ENCODE measurements at places on chromosomes 11 and 22.

- no peak for DNase-seq
Measured at GRCh38 chr22:47837703-47838102, 1075.3 kb downstream of the TBC1D22A start.

DNA sequence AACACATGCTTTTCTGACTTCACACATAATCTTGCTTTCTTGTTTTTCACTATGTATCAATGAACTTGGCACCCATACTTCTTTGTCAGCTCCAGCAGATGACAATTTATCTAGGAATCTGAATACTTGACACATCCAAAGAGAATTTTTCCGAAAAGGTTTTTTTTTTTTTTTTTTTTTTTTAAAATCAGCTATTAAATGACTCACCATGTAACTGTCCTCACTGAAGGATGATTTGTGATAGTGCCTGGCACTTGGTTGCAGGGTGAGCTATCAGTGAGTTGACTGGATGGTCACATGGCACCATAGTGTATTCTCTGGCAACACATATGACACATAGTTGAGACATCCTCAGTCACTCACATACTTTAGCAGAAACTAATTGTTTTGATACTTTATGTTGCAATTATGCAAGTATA, 133.4 kb upstream of the E2F8 start:
- no peak for DNase-seq

DNA sequence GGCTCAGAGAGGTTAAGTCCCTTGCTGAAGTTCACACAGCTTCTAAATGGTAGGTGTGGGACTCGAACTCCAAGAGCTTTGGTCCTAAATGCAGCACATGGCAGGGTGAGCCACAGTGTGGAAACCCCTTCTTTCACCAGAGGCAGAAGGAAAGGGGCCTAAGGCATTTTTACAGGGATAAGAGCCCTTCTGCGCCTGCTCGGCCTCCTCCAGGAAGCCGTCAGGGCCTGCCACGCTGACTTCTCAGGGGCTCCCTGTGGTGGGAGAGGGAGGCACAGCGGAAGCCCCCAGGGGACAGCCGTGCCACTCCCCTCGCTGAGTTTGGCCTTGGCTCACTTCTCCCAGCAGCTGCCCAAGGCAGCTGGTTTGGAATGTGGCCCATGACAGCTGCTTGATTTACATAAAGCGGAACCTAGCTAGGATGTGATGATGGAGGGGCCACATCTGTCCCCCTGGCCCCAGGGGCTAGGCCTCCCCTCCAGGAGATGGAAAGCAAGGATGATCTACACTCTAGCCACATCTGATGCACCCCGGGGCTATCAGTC, 35.4 kb downstream of the CD82 start:
- no peak for DNase-seq

- no peak for DNase-seq
Measured at GRCh38 chr22:42074846-42075676, 1.0 kb downstream of the PHETA2 start.

DNA sequence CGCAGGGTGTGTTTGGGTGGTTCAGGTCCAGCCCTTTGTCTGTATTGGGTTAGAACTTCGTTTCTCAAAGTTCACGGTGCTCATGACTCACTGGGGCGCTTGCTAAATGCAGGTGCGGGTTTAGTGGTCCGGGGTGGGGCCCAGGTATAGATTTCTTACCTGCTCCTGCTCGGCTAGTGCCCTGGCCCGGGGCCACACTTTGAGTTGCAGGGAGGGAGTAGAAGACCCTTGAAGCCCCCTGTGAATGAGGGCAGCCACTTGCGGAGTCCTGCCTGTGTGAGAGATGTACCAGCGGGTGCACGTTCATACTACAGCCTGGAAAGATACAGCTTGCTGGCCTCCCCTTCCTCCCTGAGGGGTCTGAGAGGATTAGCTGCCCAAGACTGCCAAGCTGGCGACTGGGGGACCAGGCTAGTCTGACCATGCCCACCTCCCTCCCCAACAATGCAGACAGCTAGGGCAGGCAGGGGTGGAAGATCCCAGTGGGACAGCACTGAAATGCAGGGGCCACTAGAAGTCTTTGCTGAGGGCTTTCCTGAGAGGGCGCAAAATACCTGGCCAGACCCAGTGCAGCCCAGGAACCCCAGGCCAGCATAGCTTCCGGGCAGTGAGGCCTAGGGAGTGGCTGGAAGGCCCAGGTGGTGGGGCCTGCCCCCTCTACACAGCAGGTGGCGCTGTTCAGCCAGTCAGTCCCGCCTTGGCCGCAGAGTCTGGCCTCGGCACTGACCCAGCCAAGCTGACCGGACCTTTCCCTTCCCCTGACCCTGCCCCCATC, 5.1 kb upstream of the MYRF start:
- DNase-seq, result peak; percentile 25

GRCh38 chr22:44658311-44658953, 43.6 kb upstream of the PRR5 start:
- no peak for DNase-seq

GRCh38 chr22:33917744-33918406, 2.4 kb downstream of the LARGE1 start:
- no peak for DNase-seq

- no peak for DNase-seq
Measured at GRCh38 chr11:27394781-27395228, 31.8 kb upstream of the CCDC34 start.

DNA sequence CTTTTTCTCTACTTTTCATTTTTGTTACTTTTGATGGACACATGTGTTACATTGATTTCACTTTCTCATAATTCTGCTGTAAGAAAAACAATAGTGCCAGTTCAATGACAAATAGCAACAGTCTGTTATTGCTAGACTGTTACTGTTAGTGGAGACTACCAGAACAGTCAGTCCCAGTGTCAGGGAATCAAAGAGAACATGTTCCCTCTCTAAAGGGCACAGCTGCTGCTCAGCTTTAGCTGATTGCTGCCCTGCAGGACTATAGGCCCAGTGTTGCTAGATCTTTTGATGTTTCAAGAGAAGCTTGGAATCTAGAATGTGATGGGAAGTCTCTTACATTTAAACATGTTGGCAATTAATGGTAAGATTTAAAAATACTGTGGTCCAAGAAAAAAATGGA, 3.4 kb downstream of the BIRC3 start:
- DNase-seq, result no peak

DNA sequence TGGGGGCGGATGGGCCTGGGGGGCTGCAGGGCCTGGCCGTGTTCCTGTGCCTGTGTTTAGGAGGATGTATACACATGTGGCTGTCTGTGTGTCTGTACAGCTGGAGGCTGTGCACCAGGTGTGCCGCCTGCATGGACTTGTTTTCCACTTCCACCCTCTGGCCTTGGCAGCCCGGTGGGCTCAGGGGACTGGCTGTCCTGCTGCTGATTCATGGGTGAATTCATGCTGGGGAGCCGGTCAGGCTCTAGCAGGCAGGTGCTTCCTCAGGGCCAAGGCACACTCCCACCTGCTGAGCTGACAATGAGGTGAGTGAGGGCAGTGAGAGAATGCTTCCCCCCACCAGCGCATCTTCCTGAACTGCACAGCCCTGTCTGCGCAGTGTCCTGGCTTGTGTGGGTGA, 88.4 kb downstream of the CCDC81 start:
- DNase-seq, result no peak

DNA sequence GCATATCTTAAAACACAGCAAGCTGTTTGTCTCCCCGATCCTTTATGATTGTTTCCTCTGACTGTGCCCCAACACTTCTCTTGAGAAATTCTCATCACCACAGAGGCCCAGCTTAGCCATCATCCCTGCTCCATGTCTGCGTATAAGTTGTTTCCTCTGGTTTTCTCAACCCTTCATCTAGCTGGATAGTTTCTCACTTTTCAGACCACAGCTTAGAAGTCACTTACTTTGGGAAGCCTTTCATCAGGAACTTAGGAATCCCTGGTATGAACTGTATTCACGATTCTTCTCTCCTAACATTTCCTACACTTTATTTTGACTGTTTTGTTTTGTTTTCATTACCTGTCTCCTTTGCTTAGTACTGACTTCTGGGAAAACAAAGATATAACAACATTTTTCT, 295.2 kb downstream of the GUCY1A2 start:
- no peak for DNase-seq

DNA sequence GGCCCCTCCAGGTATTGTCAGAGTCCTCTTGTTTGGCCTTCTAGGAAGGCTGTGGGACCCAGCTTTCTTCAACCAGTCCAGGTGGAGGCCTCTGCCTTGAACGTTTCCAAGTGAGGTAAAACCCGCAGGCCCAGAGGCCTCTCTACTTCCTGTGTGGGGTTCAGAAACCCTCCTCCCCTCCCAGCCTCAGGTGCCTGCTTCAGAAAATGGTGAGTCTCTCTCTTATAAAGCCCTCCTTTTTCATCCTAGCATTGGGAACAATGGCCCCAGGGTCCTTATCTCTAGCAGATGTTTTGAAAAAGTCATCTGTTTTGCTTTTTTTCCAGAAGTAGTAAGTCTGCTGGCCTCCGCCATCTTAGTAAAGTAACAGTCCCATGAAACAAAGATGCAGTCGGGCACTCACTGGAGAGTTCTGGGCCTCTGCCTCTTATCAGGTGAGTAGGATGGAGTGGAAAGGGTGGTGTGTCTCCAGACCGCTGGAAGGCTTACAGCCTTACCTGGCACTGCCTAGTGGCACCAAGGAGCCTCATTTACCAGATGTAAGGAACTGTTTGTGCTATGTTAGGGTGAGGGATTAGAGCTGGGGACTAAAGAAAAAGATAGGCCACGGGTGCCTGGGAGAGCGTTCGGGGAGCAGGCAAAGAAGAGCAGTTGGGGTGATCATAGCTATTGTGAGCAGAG, at the start of gene CD3E:
Gene CD3E (plus strand): TSS at position 163 of the 681 bp plus-strand sequence. CDS start 223 bp downstream, at position 386.
- no peak for DNase-seq

DNA sequence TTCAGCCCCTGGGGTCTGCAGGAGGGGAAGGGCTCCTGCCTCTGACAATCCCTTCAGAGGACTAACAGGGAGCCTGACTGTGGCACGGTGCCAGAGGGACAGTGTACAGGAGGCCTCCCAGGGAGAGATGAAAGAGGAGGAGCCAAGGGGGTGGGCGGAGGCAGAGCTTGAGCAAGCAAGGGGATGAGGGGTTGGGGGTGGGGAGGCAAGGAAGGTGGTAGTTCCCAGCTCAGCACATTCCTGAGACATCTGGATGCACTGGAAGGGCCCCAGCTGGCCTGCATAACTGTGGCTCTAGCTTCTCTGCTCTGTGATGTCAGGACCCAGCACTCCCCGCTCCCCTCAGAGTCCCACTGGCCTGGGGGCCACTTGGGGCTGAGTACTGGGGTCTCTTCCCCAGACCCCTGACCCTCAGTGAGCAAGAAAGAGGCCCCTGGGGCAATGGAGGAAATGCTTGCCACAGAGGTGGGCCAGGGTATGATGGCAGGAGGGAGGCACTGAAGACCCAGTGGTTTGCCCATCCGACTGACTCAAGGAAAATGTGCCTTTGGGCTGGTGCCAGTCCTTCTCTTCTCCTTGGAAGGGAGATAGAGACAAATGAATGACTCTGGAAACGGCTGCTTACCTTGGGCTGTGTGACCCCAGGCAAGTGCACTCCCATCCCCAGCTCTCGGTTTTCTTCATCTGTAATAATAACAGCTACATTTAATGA, 13.3 kb downstream of the CREB3L1 start:
- peak; percentile 33 for DNase-seq

DNA sequence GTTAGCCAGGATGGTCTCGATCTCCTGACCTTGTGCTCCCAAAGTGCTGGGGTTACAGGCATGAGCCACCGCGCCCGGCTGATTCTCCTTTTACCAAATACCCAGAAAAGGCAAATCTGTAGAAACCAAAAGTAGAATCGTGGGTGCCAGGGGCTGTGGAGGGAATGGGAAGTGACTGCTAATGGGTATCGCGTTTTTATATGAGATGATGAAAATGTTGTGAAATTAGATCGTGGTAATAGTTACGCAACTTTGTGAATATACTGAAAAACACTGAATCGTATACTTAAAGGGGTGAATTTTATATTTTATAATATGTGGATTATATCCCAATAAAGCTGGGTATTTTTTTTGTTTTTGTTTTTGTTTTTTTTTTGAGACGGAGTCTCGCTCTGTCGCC, 48.2 kb upstream of the CREB3L1 start:
- no peak for DNase-seq

DNA sequence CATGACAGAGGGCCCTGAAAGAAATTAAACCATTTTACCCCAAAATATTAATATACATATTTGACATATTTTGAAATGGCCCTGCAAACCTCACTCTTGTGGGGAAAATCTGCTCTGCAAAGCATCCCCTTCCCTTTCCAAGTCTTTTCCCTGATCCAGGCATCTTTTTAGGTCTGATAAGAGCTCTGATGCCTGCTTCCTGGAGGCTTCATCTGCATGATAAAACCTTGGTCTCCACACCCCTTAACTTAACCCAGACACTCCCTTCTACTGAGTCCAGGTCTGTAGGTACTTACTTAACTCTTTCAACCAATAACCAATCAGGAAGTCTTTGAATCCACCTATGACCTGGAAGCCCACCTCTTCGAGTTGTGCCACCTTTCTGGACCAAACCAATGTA, 1.8 kb upstream of the LGALS12 start:
- DNase-seq, result no peak

DNA sequence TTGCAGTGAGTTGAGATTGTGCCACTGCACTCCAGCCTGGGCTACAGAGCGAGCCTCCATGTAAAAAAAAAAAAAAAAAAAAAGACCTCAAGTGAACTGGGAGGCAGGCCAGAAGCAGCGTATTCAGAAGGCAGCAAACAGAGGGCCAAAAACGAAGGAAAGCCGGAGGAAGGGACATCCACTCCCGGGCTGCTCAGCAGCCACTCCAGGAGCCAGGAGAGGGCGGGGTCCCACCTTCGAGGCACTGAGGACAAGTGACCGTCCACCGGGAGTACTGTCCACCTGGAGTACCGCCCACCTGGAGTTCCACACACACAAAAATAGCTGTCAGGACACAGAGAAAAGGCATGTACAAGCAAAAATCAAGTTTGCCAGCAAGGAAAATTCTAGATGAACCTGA, 5.5 kb downstream of the TOLLIP start:
- no peak for DNase-seq

DNA sequence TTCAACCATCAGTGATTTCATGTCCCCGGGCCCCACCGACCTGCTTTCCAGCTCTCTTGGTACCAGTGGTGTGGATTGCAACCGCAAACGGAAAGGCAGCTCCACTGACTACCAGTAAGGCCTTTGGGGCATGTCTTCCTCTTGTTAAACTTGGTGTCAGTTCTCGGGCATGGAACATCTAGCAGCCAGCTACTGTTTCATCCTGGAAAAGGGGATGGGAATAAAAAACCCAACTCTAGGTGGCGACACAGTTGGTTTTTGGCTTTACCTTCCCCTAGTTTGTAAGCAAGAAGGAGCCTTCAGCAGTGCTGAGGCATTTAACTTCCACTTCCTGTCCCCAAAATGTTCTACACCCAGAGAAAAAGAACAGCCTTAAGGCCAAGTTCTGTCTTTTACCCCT, 76.7 kb downstream of the BMAL1 start:
- no peak for DNase-seq

- no peak for DNase-seq
Measured at GRCh38 chr11:125621995-125622394, 3.0 kb upstream of the CHEK1 start.

Data from NCI-H2227 treated with DMSO at 0.1 percent for 48 hours (cell line).